ENCODE measurements at places on chromosomes 3 and 15. TPM values are rescaled to one million over a fixed set of nuclear protein-coding genes. Genes with fewer than 3 reads are reported as not detected.

FRMD5 gene
- 11.1 TPM for total RNA-seq

LRRC2 gene
- 7.4 TPM for total RNA-seq

SLC22A13 gene
- 0.22 TPM for total RNA-seq

C3orf62 gene
- total RNA-seq, result 1.2 TPM

RBMS3 gene
- total RNA-seq, result 22.5 TPM

MYLK gene
- total RNA-seq, result 611 TPM

TMCO5A gene
- total RNA-seq, result not detected

SLC27A2 gene
- total RNA-seq, result 0.22 TPM

ARHGEF26 gene
- 2.1 TPM for total RNA-seq

Data from uterine smooth muscle cell (primary cell).